ENCODE measurements at places on chromosomes 1 and 21.

DNA sequence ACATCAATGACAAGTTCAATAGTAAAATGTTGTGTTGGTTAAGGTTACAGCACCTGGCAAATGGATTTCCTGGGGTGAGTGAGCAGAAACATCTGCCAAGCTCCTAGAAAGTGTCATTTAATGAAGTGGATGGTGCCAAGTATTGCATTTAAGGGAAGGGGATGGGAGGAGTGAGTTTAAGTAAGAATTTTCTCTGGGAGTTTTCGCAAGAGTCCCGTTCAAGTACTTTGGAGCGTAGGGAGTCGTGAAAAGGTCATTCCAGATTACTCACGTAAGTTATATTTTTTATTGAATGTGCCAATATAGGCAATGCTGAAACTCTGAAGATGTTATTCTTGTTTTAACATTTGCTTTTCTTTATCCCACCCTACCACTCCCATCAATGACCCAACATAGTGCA, 117.4 kb upstream of the RAB3GAP2 start:
- no peak for DNase-seq

- no peak for DNase-seq
Observed at GRCh38 chr1:97200595-97200994, 479.0 kb downstream of the PTBP2 start.

- DNase-seq: no peak
Observed at GRCh38 chr21:25465263-25465662, 142.0 kb downstream of the MRPL39 start.

DNA sequence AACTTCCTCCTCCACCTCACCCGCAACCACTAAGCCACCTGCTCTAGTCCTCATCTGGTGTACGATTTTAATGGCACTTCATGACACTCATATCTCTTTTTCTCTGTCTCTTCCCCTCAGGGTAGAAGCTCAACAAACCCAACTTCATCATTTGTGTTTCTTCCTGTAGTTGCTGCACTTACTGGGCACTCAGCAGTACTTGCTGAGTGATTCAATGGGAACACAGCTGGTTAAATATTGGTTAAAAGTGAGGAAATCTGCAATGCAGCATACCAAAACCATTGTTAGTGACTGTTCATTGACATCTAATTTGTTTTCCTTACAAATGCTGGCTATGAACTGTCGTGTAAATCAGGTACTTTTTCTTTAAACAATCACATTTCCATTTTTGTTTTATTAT, 541.1 kb upstream of the PRMT6 start:
- no peak for DNase-seq

GRCh38 chr1:9559673-9560072, 20.4 kb downstream of the SLC25A33 start:
- DNase-seq: no peak

DNA sequence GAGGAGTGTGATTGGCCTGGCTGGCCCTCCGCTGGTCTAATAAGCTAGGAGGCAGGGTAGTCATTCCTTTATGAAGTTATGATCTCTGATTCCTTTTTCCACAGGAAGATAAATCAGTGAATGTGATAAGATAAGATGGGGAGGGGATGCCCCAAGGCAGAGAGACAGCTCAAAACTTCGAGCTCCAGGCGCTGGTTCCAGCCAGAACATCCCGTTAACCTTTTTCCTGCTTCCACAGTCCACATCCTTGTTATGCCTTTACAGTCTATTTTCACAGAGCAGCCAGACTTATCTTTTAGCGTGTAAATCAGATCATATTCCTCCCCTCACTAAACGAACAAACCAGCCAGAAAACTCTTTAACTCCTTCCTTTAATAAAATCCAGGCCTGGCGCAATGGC, 38.5 kb upstream of the BMP8B start:
- DNase-seq: no peak

GRCh38 chr1:189669846-189670245, 807.8 kb downstream of the BRINP3 start:
- DNase-seq: no peak

GRCh38 chr1:78536427-78536826, 45.7 kb downstream of the PTGFR start:
- DNase-seq: no peak

DNA sequence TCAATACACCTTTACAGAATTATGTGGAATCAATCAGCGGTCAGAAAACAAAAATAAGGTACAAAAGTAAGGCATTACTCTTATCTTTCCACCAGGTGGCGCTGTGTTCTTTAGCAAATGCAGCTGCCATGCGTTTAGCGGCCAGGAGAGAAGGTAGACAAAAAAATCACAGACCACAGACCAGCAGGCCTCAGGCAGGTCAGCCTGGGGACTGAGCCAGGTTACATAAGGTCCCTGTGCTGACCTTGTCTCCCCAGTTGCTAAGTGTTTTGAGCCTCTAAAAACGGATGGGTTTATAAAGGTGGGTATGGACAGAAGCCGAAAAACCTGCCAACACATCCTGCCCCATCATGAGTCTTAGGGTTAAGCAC, 2.8 kb downstream of the RGS16 start:
- DNase-seq: peak; percentile 50

- DNase-seq: no peak
Observed at GRCh38 chr1:10680487-10680886, 116.0 kb downstream of the CASZ1 start.

DNA sequence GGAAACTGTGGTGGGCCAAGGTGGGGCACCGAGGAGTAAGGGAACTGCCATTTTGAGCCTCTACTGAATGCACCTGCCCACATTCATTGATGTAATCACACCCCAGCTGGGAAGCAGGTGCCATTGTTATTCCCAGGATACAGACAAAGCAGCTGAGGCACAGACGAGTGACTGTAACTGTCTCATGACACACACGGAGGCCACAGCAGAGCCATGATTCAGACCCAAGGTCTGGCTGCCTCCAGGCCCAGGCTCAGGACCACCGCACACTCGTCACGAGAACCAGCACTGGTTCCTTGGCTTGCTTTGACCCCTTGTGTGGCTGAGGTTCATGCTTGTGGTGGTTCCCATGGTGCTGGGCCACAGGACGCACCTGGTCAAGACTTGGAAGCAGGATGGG, 45.6 kb upstream of the CLIC4 start:
- no peak for DNase-seq

GRCh38 chr1:247401310-247402119, 14.5 kb upstream of the NLRP3 start:
- DNase-seq: no peak

- no peak for DNase-seq
Observed at GRCh38 chr21:42429856-42430255, 26.2 kb downstream of the UBASH3A start.

- DNase-seq: no peak
Observed at GRCh38 chr1:17301767-17302166, 6.2 kb upstream of the PADI4 start.

DNA sequence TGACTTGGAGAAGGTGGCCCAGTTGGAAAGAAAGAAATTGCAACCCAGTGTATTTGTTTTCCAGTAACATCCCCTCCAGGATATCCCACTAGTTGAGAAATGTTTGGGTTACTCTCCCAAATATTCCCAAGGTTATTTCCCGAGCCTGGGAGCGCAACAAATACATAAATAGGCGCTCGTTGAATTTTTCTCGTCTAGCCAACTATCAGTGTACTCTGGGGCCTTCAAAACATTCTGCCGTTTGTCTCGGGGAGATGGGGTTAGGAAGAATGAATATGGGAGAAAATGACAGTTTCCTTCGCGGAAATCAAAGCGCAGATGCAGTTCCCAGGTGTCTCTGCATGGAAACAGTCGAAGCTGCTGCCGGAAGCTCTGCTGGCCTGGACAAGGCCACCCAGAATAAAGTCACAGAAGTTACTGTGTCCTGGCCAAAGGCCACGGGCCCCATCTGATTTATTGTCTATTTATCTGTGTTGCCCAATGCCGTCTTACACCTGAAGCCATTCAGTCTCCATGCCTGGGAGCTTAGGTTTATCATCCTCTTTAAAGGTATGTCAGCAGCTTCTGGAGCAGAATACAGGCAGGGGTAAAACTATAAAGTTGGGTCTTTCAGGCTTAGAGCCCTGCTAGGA, 1.0 kb downstream of the C1orf115 start:
- no peak for DNase-seq

GRCh38 chr1:215529111-215529510, 38.0 kb upstream of the KCTD3 start:
- no peak for DNase-seq

DNA sequence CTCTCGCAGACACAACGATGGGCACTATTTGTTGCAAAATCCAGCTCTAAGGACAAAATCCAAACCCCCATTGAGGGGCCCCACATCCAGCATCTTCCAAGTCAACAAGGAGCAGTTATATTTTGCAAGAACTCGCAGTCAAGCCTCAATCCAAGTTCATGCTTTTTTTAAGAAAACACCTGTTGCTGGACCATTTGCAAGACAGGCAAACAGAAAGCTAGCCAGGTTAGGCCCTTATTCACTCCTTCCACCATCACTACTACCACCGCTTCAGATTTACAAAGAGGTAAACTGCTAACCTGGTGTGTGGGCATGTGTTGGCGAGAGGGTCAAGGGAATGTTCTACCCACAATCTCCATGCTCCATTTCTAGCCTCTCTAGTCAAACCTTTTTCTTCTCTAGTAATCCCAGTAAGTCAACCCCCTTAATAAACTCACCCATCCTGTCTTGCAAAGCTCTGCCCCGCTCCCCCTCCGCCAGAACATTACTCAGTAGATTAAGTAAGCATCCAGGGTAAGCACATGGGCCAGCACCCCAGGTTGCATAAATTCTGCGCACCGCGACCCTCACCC, 703 bp downstream of the ERI3 start:
- DNase-seq: no peak

GRCh38 chr1:25608488-25609178, 8.0 kb upstream of the MAN1C1 start:
- peak; percentile 85 for DNase-seq

GRCh38 chr1:51753969-51754368, 124.6 kb downstream of the NRDC start:
- DNase-seq: no peak

- no peak for DNase-seq
Observed at GRCh38 chr21:36030581-36031189, 29.6 kb downstream of the SETD4 start.

DNA sequence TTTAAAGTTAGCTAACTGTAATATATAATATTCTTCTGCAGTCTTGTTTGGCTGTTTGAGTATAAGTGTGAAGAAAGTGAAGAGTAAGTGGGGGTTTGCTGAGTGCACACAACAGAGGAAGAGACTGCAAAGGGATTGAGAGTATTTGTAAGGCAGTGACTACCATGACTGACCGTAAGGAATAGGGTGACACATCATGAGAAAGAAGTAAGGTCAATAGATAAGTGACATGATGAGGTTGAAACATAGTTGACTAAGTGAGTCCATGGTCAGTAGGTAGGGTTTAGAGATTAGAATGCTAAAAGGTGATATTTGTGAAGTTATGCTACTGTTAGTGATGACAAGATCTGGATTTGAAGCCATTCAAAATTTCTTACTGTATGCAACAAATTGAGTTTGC, 27.7 kb downstream of the WARS2 start:
- no peak for DNase-seq

DNA sequence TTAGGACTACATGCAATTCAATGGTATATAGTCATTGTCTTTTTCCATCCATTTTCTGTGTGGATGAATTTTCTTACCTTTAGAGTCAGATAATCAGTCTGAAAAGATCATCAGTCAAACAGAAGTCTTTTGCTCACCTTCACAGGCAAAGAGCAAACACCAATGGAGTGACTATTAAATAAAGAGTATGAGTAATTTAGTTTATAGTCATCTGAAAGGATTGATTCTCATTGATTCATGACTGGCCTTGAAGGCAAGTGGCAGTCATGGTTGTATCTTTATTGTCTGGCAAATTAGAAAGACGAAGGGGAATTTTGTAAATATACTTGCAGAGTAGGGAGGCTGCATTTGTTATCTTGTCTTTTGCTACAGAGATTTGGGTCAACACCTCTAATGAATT, 89.9 kb downstream of the EPB41 start:
- no peak for DNase-seq

- no peak for DNase-seq
Observed at GRCh38 chr21:32549886-32550285, 35.4 kb downstream of the TCP10L start.

- peak; percentile 27 for DNase-seq
Observed at GRCh38 chr21:41369105-41369919, 7.5 kb downstream of the MX2 start.

- DNase-seq: no peak
Observed at GRCh38 chr1:21762022-21762404, 20.9 kb downstream of the USP48 start.

DNA sequence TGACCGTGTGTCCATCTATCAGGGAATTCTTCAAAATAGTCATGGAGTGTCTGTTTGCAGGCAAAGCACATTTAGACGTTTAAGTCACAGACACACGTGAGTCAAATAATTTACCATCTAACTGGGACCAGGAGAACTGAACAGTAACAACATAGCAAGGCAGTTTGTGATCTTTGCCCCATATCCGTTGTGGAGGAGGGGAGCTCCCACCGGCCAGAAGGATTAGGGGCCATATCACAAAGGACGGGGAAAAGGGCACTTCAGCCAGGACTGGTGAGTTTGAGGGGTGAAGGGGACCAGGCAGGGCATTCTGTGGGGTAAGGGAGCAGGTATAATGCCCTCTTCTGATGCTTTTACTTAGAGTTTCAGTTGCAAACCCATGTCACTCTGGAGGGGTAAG, 22.9 kb downstream of the ELAPOR1 start:
- no peak for DNase-seq

DNA sequence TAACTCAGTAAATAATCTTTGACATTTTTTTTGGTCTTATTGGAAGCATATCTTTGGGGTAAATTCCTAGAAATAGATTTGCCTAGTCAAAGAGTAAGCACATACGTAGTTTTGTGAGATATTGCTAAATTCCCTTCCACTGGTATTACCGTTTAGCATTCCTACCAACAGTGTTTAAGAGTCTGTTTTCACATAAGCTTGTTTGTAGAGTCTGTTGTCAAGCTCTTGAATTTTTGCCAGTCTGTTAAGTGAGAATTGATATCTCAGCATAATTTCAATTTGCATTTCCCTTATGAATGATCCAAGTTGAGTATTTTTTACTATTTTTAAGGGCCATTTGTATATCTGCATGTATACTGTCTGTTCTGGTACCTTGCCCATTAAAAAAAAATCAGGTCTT, 37.0 kb upstream of the MPC2 start:
- DNase-seq: no peak

- no peak for DNase-seq
Observed at GRCh38 chr1:184272175-184272866, 114.5 kb upstream of the C1orf21 start.

Measured in stimulated activated CD4-positive, alpha-beta T cell treated with anti-CD3 and anti-CD28 coated beads, Interleukin-12 subunit alpha, Interleukin-12 subunit beta, amount 100 ng/mL, for 4 hours (primary cell).